ENCODE measurements at places on chromosomes 5 and 9.

DNA sequence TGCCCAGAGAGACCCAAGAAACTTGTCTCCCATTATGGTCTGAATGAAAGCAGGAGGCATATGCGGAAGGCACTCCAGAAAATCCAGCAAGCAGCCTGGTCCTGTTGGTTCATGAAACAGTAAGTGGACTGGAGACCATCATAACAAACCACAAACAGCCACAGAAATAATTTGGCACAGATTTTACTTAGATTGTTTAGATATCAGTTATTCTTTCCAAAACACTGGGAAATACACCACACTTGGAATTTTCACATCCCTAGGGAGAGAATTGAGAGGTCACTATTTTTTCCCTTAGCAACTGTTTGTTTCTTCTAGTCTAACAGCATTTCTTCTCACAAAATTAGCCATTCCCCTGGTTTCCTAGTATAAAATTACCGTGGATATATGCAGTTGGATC, 300.8 kb downstream of the OSTF1 start:
- no peak for DNase-seq

DNA sequence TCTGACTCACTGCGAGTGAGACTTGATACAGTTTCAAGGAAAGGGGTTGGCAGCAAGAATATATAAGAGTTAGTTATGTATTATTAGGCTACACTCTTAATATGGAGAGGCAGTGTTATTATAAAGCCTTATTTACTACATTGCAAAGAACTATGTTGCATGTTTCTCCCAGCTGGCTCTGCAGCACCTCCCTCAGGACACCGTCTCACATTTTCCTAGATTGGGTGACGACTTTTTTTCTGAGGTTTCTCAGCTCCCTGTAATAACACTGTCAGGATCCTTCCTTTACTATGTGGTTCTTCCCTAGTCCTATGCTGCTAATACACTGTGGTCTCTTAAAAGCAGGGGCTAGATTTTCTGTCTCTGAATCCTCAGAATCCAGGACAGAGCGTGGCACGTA, 153.7 kb downstream of the INSYN2B start:
- DNase-seq, result no peak

DNA sequence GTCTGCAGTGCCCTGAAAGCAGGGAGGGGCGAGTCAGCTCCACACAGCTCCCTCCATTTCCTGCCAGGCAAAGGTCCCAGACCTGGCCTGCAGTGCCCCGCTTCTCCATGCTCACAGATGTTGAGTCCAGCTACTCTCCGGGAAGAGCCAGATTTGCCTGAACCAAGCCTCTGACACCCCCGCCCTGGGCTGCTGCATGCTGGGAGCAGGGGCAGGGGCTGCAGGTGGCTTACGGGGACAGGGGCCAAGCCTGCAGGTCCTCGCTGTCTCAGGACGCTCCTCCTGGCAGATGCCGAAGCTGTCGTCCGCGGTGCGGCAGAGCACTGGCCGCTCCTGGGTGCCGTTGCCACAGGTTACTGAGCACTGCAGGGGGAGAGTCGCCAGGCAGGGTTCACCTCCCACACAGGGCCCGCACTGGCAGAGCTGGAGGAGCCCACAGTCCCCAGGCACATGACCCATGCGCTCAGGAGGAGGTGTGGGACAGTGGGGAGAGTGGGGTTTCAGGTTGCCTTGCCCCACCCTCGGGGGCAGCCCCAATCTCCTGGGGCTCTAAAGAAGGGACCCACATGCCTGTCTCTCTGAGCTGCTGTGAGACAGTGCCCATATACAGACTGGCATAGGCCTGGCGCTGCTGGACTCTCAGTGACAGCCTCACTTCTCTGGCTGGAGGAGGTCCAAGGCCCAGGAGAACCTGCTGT, 62.4 kb downstream of the ZNF354C start:
- no peak for DNase-seq

GRCh38 chr9:125822902-125823301, 75.7 kb downstream of the PBX3 start:
- no peak for DNase-seq

- DNase-seq, result peak; percentile 6
These were observed 145.5 kb upstream of the SLC24A2 start for GRCh38 chr9:19934301-19934871.

- peak; percentile 47 for DNase-seq
These were observed 3.2 kb downstream of the SH3PXD2B start for GRCh38 chr5:172450861-172451695.

DNA sequence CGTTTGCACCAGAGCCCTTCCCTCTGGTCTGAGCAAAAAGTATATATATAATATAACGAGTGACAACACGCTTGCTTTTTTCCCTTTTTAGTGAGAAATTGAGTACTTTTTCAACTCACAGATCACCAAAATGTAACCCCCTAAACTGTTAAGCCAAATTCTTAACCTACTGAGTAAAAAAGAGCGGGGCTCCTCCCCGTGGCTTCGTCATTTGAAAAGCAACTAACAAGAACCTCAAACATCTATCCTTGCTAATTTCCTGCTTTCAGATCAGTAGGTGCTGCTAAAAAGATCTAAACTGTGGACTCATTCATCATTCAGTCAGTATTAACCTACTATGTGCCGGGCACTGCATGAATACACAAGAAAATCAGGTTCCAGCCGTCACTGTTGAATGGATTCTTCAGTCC, 1.0 kb upstream of the PTBP3 start:
- peak; percentile 53 for DNase-seq

- DNase-seq, result peak; percentile 45
These were observed 13.1 kb downstream of the DIAPH1 start for GRCh38 chr5:141605523-141606277.

DNA sequence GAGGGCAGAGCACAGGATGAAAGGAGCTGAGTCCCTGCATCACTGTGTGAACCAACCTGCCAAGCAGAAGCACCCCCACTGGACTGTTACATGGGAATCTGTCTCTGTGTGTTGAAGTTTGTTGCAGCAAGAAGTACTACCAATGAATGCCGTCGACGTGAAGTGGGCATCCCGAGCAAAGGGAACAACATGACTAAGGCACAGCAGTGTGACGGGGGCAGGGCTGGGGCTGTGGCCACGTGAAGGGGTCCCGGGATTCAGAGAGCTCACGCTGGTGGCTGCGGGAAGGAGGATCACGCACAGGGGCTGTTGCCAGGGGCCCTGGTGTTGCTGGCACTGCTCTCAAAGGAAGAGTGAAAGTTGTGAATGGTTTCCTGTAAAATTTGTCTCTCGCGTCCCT, 27.5 kb upstream of the GABBR2 start:
- DNase-seq, result no peak

- no peak for DNase-seq
These were observed 8.9 kb downstream of the PPP1R26 start for GRCh38 chr9:135488527-135488926.

- no peak for DNase-seq
These were observed 94.2 kb upstream of the COL5A1 start for GRCh38 chr9:134547161-134548100.

GRCh38 chr5:135600152-135600570, 21.4 kb upstream of the CXCL14 start:
- DNase-seq, result no peak

DNA sequence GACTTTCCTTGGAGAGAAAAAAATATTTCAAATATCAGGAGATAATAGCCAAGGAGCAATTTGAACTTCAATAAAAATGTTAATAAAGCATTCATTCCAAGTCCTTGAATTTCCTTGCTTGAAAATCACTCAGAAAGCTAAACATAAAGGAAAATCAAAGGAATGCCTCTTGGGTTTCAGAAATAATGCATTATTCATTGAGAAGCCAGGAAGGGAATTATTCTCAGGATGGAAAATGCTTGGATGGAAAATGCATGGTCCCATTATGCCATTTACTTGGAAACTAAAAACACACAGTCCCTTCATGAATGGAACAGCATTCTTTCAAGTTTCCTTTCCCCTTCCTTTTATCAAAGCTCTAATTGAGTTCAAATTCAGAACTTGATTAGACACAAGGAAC, 160.9 kb downstream of the LPAR1 start:
- no peak for DNase-seq

GRCh38 chr5:142605611-142606010, 80.3 kb downstream of the FGF1 start:
- no peak for DNase-seq

GRCh38 chr9:132166599-132166998, 4.7 kb downstream of the NTNG2 start:
- DNase-seq, result peak; percentile 8

- no peak for DNase-seq
These were observed 211.4 kb downstream of the KIAA0825 start for GRCh38 chr5:94407023-94407422.

DNA sequence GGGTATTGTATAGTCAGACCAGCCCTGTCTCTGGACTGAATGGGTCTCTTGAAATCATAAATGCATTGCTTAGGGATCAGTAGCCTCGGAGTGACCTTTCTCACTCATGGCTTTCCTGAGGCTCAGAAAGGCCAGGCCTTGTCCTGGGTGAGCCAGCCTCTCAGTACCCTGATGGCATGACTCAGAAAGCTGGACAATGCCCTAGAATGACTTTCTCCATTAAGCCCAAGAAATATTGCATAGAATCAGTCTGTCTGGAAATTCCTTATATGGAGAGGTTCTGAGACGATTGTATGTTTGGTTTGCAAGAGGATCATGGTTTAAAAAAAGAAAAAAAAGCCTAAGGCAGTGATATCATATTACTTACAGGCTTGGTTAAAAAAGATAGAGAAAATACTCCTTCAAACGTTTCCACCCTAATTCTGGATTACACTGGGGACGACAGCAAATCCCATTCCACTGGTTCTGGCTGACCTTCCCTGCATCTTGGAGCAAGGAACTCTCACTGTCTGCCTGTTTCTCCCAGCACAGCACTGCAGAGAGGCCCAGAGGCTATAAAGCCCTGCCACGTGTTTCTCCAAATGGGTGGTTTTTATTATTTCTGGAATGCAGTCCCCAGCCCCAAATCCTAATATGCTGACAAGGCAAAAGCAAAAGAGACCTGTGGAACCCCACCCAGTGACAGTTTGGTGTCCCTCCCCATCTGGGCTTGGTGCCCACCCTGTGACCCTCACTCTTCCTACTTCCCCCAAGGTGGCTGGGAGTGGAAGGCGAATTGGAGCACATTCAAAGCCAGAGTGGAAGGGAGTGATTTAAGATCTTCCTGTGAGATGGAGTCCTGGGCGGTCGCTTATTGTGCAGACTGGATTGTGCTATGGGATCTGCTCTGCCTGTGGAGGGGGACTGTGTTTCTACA, 34.4 kb downstream of the MAP1B start:
- no peak for DNase-seq

DNA sequence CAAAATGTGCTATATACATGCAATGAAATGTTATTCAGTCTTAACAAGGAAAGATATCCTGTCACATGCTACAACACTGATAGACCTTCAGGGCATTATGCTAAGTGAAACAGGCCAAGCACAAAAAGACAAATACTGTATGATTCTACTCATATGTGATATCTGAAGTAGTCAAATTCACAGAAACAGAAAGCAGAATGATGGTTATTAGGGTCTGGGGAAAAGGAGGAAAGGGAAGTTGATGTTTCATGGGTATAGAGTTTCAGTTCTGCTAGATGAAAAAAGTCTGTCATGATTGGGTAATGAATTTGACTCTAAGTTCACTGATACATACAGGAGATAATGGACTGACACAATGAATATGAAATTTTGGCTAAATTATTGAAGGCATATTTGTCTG, 11.2 kb upstream of the RIC1 start:
- DNase-seq, result no peak

DNA sequence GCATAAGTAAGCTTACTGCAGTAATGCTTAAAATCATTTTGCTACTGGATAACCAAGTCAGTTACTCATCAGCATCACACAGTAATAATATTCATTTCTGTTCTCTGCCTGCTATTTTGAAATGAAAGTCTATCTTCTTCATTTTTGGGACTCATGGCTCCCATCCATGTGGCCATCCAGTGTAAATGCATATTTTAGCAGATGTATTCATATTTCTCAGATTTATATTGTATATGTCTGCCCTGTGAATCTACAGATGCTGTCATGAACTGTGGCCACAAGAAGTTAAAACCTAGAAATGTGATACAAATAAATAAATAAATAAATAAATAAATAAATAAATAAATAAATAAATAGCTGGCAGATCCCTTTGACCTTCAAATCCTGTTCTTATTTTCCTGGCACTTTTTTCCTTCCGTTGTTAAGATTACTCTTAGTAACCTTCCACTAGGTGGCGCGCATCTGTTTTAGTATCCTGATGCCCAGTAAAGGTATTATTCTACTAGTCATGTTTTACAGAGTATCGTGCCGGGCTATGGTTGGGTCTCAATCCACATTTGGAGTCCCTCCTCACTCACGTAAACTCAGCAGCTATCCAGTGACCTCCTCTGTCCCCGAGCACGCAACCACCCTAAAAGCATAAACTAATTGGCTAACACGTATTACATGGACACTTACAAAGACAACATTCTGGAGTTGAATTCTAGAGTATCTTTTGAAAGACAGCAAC, 79.2 kb upstream of the IL7R start:
- peak; percentile 68 for DNase-seq

- DNase-seq, result no peak
These were observed 819.4 kb downstream of the NR2F1-AS1 start for GRCh38 chr5:92761585-92761984.

DNA sequence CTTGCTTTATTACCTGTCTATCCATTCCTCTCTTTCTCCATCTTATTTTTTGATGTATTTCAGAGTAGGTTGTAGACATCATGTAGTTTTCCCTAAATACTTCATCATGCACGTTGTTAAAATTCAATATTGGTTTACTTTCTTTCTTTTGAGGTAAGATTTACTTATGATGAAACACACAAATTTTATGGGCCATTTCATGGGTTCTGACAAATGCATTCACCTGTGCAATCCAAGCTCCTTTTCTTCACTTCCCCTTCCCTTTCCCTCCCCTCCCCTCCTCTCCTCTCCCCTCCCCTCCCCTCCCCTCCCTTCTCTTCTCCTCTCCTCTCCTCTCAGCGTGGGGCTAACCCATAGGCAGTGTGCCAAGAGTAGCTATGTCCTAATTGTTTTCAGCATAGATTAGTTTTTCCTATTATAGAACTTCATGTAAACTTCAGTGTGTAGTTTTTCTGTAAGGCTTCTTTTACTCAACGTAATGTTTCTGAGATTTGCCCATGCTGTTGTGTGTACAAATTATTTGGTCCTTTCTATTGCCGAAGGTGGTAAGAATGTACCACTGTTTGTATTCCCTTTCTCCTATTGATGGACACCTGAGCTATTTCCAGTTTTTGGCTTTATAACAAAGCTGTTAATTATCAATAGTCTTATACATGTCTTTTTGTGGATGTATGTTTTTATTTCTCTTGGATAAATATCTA, 92.9 kb upstream of the CLINT1 start:
- no peak for DNase-seq

- no peak for DNase-seq
These were observed 32.9 kb downstream of the ACER2 start for GRCh38 chr9:19441730-19442129.

DNA sequence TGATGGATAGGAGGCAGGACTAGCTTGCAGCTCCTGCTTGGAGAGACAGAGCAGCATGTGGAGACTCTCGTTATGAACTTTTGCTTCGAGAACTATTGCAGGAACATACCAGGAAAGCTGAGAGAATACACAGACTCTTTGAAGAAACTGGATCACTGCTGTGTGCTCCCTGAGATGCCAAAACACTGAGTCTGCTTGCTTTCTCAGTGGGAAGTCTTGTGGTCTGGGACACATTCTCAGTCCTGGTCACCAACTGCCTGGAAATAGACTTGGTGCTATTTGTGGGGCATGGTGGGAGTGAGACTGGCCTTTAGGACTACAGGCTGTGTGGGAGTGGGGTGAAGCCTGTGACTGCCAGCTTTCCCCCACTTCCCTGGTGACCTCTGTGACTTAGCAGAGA, 252.6 kb downstream of the MED10 start:
- DNase-seq, result no peak

All from stimulated activated CD4-positive, alpha-beta T cell treated with anti-CD3 and anti-CD28 coated beads, Interleukin-4, amount 100 ng/mL, for 1 hour (primary cell).